ENCODE measurements at places on chromosomes 7 and 10.

DNA sequence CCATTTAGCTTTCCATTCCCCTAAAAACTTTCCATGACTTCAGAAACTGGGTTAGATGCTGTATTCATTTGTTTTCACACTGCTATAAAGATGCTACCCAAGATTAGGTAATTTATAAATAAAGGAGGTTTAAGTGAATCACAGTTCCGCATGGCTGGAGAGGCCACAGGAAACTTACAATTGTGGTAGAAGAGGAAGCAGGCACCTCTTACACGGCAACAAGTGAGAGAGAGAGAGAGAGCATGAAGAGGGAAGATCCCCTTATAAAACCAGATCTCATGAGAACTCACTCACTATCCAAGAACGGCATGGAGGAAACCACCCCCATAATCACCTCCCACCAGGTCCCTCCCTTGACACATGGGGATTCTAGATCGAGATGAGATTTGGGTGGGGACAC, 336.8 kb downstream of the TFEC start:
- DNase-seq, result no peak

DNA sequence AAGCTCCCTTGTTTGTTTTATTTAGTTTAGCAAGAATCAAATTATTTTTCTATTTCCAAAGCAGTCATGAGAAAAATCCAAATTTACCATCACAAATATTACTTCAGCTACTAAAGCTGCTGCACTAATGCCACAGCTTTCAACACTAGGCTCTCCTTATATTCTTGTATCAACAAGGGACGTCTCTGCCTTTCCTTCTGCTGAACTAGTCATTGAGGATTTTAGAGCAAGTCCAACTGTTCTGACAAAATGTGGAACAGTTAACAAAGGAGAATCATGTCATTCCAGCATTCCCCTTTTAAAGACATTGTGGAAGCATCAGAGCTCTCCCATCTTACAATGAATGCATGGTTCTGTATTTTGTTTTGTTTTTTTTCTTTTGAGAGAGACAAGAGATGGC, 28.6 kb downstream of the FAM13C start:
- DNase-seq, result no peak

DNA sequence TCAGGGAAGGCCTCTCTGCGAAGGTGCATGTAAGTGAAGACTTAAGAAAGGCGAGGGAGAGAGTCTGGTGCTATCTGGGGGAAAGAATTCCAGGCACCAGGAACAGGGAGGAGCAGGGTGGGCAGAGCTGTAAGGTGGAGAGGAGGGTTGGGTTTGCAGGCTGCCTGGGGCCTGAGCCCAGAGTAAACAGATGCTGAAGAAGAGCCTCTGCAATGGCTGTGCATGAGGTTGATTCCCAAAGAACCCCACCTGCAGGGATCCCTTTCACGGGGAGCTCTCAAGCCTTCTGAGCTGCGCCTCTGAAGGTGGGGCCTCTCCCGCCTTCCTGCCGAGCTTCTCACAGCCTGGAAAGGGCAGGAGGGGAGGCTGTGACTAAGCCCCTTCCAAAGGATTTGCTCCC, 115.1 kb downstream of the RNF216 start:
- no peak for DNase-seq

DNA sequence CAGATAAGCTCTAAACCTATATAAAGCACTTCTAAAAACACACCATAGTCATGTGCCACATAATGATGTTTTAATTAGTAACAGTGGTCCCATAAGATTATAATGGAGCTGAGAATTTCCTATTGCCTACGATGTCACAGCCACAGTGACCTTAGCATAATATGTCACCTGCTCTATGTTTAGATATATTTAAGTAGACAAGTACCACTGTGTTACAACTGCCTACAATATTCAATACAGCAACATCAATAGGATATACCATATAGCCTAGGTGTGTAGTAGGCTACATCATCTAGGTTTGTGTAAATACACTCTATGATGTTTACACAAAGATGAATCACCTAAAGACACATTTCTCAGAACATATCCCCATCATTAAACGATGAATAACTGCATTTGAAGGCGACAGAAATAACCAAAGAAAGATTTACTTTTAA, 24.5 kb downstream of the GPR22 start:
- no peak for DNase-seq

GRCh38 chr10:97838091-97838490, 11.6 kb upstream of the GOLGA7B start:
- no peak for DNase-seq

DNA sequence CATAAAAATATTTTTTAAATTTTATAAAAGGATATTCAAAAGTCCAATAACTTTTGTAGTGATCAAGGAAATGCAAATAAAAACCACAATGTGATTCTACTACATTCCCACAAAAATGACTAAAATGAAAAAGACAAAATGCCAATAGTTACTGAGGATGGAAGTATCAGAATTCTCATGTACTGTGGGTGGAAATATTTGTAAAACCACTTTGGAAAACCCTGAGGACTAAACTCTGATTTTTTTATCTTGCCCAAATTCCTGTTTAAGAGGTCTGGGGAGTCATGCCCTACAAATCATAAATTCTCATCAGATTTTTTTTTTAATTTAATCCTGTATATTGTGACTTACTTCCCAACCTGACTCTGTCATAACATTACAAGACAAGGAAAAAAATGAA, 9.8 kb upstream of the SEMA3D start:
- DNase-seq, result no peak

- DNase-seq, result no peak
Measured at GRCh38 chr10:92844746-92845145, 3.6 kb upstream of the EXOC6 start.

GRCh38 chr10:121536310-121536913, 61.8 kb downstream of the FGFR2 start:
- DNase-seq, result no peak

DNA sequence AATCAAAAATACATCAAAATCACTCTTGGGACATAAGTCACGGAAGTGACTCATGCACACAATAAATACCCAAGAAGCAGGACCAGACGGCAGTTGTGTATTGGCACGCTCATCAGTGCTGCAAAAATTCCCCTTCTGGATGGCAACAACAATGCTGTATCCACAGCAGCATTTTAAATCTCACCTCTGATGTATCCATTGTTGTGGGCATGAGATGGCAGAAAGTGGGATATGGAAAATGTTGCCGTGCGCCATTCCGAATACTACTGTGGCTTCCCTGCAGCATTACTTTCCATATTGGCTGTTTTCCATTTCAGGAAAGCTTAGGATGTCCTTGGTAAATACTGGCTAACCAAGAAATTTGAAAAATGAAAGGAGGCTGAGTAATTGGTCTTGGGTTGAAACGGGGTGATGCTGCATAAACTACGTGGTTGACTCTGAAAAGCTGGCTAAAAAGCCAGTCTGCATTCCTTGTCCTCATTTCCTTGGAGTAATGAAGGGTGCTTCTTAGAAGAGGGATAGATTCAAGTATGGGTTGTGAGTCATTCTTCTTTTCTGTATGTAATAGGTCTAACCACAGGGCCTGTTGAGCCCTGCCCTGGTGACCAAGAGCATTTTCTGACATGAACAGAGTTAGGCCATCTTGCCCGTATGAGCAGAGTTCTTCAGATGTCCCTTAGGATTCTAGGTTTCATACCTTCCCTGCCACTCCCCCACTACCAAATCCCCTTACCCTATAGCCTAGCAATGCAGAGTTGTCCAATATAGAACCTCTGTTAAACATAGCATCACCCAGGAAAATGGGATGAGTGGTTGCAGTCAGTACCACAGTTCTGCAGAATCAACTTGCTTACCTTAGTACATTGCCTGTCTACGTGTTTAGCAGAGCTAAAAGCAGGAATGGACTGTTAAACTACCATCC, 36.3 kb upstream of the TOMM7 start:
- no peak for DNase-seq

DNA sequence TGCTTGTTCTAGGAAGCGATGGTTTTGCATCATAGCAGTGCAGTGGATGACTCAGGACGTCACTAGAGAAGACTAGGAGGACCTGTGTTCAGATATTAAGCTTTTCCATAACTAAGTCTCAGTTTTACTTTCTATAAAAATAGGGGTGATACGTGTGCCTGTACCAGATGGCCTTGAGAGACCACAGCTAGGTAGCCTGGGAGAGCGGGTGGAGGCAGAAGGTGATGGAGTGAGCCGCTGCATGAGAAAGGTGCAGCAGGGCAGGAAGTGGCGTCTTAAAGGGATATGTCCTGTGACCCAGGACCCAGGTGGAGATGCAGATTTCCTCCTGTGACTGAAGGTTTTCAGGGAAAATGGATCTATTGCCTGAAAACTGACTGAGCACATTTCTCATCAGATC, 304.9 kb downstream of the CDC14C start:
- no peak for DNase-seq

DNA sequence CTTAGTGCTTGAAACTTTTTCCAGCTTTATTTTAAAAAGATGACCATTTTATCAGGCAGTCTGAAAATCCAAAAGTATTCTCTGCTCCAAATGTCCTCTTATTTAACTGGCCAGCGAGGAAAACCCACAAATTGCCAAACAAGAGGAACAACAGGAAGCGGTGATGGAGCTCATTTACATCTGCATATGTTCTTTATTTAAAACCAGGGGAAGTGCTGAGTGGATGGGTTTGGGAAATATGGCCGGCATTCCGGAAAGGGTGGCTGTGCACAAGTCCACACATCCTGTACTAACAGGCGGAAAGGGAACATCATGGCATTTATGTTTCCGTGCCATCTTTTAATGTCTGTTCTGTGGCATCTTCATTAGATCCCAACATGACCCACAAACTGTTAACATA, 974.5 kb downstream of the LRMDA start:
- no peak for DNase-seq

- DNase-seq, result no peak
Measured at GRCh38 chr7:157464111-157464970, 127.5 kb downstream of the DNAJB6 start.

GRCh38 chr10:96370584-96371157, 11.9 kb upstream of the OPALIN start:
- peak; percentile 54 for DNase-seq

- DNase-seq, result no peak
Measured at GRCh38 chr7:120862987-120863590, 5.1 kb upstream of the TSPAN12 start.

GRCh38 chr10:369684-370448, 234.6 kb downstream of the ZMYND11 start:
- DNase-seq, result no peak

DNA sequence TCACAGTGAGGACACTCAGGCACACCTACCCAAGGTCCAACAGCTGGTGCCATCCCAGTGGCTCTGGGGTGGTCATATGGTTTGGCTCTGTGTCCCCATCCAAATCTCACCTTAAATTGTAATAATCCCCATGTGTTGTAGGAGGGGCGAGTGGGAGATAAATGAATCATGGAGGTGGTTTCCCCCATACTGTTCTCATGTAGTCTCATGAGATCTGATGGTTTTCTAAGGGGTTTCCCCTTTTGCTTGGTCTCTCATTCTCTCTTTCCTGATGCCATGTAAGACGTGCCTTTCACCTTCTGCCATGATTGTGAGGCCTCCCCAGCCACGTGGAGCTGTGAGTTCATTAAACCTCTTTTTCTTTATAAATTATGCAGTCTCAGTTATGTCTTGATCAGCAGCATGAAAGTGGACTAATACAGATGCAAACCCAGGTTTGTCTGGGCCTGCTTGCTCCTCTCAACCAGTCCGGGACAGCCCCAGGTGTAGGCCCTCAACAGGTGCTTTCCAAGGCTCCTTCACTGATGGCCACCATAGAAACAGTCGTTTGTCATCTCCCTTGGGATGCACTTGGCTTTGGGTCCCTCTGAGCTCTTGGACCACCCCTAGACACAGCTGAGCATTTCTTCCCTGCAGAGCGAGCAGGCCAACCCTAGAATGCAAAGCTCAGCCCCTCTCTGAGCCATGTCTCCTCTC, 101.3 kb upstream of the CTBP2 start:
- DNase-seq, result no peak

DNA sequence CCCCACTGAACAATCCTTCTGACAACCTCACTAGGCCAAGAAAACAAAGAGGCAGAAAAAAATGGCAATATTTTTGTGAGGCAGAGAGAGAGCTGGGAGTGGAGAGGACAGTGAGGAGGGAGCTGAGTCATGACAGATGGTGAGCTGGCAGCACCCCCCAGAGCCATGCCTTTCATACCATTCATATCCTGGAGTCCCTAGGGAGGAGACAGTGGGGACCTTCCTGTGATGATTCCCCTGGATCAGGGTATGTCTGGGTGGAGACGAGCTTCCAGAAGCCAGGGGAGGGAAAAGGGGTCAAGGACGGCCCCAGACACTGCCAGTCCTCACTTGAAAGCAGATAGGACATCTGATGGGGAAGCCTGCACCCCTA, 160.5 kb downstream of the ADAM12 start:
- no peak for DNase-seq

DNA sequence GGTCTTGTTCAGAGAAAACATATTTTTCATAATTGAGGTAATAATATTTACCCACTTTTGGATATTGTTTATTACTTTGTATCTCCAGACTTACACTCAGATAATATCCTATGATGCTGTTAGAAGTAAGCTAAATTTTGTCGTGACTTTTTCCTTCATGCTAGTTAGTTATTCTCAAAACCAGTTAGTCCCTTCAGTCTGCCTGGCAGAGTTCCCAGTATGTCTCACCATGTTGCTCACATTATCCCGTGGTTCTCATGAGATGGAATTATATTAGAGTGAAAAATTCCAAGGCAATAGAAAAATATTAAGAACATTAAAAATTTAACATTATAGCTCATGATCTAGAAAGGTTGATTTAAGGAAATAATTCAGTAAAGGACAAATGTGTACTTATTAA, 81.5 kb upstream of the SMIM30 start:
- no peak for DNase-seq

GRCh38 chr7:17487343-17487742, 188.9 kb downstream of the AHR start:
- no peak for DNase-seq

DNA sequence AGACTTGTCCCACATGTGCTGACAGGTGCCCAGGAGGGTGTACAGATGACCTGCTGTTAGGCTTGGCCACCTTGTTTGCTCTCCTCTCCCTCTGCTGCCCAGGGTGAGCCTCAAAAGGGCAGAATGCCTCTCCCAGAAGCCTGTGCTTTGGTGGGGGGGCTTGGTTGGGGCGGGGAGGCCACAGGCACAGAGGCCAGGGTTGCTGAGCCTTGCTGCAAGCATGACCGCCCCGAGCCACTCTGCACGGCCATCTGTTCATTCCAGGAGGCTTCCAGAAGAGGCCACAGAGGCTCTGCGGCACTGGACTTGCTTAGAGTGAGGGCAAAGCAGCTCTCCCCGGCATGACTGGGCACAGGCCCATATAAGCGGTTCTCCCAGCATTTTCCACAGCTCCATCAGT, 190.8 kb downstream of the GLRX3 start:
- no peak for DNase-seq

Measured in activated naive CD8-positive, alpha-beta T cell treated with anti-CD3 and anti-CD28 coated beads, Interleukin-2, amount 50 U/mL, for 24 hours (primary cell).